ENCODE measurements at places on chromosomes 3 and 15.

DNA sequence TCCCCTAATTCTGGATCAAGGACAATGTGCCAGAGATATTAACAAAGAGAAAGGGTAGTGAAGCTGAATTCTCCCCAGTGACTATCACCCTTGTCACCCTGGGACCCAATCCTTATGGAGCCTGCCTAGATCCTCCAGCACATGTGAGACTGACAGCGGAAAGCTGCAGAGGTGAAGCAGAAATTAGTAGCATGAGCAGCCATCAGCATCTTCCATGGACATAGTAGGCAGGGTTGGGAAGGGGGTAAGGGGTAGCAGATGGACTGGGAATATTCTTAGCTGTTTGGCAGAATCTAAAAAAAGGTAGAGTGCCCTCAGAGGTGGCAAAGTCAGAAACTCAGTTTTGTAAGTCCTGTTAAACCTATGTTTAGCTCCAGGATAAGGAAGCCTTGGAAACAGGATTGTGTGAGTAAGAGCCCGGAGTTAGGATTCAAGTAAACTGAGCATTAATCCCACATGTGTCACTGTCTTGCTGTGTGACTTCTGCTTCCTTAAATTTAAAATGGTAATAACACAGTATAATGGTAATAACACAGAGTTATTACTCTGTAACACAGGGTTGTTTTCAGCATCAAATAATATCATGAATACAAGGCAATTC, 14.5 kb downstream of the GOLIM4 start:
- peak; percentile 62 for DNase-seq

DNA sequence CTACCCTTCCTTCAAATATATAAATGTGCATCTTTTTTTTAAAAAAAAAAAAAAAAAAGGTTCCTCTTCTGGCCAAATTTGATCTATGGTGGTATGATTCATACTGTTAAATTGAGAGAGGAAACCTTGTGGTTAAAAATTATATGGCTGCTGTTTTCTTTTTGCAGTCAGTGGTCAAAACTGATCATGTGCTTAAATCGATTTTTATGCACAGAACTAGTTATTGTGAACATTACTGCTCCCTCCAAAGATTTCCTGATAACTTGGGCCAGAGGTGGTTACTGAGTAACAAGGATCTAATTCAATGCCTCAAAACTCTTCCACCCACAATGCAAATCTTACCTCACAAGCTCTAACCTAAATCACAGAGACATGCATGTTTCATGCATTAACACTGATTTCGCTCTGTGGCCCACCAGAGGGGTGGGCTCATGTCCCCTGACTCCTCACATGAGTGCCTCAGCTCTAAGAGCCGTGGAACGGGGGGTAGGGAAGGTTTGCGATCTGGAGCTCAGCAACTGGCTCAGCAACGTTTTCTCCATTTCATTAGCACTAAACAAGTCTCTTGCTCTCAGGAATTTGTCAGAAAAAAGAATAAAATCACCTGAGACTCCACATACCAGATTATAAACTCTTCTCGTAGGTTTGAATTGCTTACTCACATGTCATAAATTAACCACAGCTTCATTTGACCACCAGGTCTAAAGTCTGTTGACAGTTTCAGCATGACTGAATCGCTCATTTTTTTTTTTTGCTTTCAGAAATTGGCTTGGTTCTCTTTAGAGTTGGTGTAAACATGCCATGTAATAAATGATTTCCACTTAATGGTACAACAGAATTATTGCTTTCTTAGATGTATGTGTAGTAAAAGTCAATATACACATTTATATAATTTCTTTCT, 280.4 kb downstream of the CD47 start:
- no peak for DNase-seq

DNA sequence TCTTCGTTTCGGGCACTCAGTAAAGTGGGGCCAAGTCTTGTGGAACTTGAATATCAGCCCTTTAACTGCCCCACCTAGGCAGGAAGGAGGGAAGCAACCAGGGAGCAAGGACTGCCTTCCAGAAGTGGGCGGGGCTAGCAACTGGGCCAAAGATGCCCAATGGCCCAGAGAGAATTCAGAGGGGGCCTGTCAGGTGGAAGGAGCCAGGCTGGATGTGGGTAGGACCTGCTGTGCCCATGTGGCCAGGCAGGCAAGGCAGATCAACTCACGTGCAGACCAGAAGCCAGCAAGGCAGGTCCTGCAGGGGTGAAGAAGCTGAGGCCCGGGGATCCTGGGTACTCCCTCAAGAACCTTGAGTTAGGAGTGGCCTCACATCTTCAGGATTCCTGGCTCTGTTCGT, 5.5 kb downstream of the MAP6D1 start:
- DNase-seq: no peak

GRCh38 chr3:188439080-188439479, 285.1 kb downstream of the LPP start:
- peak; percentile 88 for DNase-seq

GRCh38 chr3:69085168-69085832, 563 bp downstream of the ARL6IP5 start:
- DNase-seq: peak; percentile 31

GRCh38 chr3:176479248-176479647, 718.0 kb downstream of the TBL1XR1 start:
- DNase-seq: no peak

GRCh38 chr15:74383695-74384565, 16.5 kb upstream of the CYP11A1 start:
- no peak for DNase-seq

- no peak for DNase-seq
Observed at GRCh38 chr15:38207621-38208020, 45.0 kb upstream of the SPRED1 start.

GRCh38 chr15:82093774-82094211, 48.0 kb upstream of the MEX3B start:
- DNase-seq: peak; percentile 95

- no peak for DNase-seq
Observed at GRCh38 chr15:80545078-80545477, 140.9 kb downstream of the ARNT2 start.

DNA sequence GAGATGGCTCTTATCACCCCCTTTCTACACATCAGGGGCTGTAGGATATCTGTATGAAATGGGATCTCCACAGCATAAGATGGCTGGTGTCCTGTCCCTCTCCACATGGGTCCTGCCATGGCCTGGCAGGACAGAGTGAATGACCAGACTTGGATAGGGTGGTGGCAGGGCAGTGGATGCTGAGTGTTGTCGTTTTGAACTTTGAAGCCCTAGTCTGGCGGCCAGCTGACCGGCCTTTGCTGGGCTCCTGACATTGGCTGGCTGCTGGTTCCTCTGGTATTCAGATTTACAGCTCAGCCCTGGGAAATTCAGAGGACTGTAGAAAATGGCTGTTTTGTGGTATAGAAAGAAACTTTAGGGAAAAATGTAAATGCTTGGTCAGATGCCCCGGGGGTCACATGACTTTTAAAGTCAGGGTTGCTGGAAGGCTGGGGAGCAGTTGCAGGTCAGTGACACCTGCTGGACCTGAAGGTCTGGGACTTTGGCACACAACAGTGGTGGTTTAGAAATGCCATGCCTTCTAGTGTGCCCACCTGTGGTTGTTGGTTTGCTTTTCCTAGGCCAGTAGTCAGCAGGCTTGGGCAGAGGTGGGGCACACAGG, 13.5 kb upstream of the PGPEP1L start:
- DNase-seq: no peak

DNA sequence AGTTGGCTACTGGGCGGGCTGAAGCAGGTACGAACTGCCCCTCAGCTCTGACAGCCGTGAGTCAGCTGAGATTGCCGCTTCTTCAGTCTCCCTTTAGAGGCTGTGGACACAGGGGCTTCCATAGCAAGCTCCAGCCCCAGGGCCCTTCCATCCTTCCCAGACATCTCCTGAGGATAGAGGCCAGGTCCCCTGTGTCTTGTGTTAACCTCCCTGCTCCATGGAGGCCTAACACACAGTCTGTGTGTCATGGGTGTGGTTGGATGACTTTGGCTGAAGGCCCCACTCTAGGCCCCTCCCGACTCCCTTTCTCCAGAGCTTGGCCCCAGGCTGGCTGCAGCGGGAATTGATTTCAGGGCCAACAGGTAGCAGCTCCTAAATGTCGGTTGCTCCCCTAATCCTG, 116.1 kb upstream of the TLE3 start:
- DNase-seq: no peak

DNA sequence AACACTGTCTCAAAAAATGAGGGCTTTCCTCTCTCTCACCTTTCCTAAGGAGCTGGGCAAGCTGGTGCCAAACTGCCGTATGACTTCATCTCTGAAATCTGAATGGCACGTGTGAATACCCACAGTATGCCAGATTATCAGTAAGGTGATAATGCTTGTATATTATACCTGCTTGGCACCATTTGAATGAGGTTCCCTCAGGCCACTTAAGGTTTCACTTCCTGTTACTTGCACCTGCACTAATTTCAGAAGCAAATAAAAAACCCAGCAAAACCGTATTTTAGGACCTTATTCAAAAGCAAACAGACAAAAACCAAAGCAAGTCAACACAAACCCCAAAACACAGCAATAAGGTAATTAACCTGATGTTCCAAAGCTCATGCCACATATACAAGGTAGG, 19.7 kb downstream of the FOXP1 start:
- DNase-seq: no peak

DNA sequence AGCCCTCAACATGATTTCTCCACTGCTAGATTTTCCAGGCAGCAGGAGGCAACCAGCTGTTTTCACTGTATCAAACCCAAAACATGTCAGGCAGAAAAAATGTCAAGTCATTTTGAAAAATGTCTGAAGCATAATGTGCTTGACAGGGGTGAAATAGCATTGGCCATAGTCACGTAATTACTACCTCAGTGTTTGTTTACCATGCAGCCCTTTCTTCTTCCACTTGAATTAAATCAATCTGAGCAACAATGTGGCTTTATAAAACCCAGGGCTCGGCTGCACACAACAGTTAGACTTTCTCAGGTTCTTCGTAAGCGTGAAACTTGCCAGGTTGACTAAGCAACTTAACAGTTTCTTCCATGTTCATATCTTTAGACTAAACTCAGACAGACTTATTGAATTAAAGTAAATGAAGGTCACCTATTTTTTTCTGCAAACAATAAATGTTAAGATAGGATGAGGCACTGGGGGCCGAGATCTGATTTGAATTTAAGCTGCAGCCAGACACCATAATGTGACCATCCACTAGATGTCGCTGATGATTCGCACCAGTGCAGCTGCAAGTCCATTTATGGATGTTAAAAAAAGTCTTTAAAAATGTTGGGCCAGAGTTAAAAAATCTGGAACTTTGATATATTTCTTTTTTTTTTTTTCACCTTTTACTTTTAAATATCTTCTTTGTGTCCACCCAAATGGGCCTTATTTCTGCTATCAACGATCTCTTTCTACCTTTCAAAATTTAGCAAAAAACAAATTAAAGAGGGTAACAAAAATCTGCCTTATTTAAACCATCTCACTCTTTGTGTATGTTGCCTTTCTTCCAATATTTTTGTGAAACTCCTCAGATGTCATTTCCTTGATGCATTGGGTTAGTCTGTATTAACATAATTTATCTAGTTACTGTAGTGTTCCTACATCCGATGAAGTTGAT, 305.9 kb downstream of the CACNA2D3 start:
- DNase-seq: peak; percentile 66
